ENCODE measurements at places on chromosomes 12 and 14. TPM values are rescaled to one million over a fixed set of nuclear protein-coding genes. Genes with fewer than 3 reads are reported as not detected.

- DNase-seq, result no peak
Observed at GRCh38 chr12:84619053-84619571, 293.5 kb downstream of the SLC6A15 start.

- no peak for DNase-seq
Observed at GRCh38 chr12:119139448-119139847, 39.3 kb upstream of the HSPB8 start.

MSRB3 gene
- not detected for total RNA-seq

DNA sequence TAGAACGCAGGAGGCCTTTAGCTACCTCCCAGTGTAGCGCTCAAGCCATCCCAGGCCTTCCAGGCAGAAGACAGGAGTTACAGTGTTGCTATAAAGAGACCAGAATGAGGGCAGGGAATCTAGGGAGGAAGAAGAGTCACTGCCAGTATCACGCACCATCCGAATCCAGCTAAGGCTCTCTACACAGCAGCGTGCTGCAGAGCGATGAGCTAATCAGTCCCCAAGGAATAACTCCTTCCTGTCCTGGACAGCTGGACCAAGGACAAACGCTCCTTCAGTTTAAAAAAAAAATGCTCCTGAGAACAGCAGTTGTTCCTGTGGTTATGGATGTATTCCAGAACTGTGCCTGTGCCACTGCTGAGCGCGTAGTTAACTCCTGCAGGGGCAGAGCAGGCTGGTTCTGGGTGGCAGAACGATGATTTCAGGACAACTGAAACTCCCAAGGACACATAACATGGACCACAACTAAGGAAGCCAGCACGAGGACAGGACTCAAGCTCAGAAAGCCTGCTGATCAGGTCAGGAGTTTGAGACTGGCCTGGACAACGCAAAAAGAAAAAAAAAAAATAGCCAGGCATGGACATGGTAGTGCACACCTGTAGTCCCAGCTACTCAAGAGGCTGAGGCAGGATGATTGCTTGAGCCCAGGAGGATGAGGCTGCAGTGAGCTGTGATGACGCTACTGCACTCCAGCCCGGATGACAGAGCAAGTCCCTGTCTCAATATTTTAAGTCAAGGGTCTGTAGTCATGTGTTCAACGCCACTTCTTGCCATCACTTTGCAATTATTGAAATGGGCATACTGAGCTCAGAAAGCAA lies 2.6 kb downstream of the IFFO1 start:
- DNase-seq, result no peak

- no peak for DNase-seq
Observed at GRCh38 chr12:11965258-11965910, 105.4 kb upstream of the BCL2L14 start.

TMEM260 gene
- total RNA-seq, result 8.7 TPM

DNA sequence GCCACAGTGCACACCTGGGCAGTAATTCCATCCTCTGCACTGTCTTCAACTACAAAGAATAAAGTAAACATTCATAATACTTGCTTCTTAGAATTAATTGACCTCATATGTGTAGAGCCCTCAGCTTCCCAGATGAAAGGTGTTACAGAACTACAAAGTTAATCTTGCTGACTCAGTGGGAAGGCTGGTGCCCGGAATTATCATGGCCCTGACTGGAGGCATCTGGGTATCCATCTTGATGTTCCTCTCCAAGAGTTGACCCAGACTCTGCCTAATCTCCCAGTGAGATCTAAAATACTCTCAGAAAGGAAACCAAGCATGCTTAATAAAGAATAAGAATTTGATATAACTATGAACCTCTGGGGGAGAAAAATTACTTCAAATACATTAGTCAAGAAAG lies 147.0 kb upstream of the ARID2 start:
- DNase-seq, result no peak
